Substantia nigra (tissue), 51 donors: ENCODE measurements at places on chromosomes 16 and 17.

DNA sequence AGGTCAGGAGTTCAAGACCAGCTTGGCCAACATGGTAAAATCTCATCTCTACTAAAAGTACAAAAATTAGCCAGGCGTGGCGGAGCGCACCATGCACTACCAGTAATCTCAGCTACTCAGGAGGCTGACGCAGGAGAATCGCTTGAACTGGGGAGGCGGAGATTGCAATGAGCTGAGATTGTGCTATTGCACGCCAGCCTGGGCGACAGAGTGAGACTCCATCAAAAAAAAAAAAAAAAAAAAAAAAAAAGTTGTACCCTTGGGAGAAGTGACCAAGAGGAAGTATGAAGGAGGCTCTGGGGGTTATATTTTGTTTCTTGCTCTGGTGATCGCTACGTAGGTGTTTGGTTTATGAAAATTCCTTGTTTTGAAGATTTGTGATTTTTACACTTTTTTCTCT is 66.3 kb downstream of the LITAF start:
- DNase-seq, result no peak

DNA sequence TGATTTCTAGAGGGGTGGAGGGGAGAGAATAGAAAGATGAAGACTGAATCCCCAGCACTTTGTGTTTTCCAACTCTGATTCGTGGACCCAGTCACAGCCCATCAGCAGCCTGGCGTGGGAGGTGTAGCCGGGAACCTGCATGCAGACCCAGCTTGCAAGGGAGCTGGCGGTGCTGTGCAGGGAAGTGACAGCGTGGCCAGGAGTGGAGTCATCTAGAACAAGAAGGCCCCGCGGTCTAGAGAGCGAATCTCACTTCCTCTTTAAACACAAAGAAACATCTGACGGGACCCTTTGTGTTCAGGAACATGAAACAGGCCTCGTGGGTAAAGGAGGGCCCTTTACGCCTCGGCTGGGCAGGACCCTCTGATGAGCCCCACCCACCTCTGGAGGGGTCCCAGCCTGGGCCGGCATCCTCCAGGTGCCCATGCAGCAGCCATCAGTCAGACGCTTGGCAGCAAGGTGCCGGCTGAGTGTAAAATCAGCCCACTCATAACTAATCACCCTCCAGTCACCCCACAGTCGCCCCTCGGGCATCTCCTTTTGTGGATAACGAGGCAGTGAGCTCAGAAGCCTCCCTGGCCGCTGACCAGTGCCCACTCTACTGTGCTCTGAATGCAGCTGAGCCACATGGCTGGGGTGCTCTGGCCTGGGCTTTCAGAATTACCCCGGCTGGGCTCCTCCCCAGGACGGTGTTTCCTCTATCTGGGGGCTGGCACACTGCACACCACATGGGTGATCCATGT is 4.4 kb downstream of the SNAI3 start:
- DNase-seq, result peak; percentile 23

DNA sequence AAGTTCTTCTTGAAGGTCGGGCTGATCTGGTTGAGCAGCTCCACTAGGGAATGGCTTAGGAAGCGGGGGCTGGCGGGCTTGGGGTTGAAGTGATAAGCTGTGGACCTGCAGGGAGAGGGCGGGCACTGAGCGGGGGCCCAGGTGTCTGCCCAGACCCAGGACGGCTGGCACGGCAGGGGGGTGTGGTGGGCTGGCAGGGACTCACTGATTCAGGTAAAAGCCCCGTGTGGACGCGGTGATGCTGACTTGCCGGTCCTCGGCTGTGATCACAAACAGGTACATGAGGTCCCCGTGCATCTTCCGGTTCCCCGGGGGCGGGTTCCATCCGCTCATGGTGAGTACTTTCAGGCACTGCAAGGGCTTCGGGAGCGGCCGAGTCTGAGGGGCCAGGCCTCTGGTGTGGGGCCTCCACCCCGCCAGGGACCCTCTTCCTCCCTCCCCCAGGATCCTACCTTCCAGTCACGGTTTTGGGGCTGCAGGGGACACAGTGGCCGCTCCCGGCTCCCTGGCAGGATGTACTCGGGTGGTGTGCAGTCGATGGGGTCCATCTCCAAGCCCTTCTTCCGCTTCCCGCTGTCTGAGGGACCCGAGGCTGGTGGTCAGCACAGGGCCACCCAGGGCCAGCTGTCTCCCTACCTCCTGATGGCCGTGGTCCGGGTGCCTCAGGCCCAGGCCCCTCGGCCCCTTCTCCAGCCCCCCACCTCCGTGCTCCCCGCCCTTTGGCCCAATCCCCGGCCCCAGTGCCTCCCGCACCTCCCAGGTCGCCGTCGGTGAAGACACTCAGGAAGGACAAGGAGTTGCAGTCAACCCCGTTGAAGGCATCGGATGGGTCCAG is 10.2 kb downstream of the CLUH start:
- DNase-seq, result no peak

GRCh38 chr16:50025537-50025931 is 509 bp downstream of the CNEP1R1 start:
- peak; percentile 21 for DNase-seq

GRCh38 chr17:56982312-56982711 is 4.4 kb downstream of the SCPEP1 start:
- no peak for DNase-seq

DNA sequence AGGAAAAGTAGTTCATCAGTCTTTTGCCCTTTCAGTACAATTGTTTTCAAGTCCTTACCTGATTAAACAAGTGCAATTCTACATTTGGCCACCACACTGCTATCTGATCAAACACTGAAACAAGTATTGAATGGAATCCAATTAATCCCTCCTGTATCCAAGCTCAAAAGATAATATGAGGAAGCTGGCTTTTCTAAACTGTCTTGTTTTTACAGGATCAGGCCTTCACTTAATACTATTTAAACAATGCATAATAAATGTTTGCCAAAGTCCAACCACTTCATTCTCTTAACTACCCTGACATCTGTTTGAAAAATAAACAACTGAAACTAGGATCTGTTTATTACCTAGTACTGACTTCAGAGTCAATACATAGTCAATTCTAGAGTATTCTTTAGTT is 131.6 kb downstream of the MRTFB start:
- no peak for DNase-seq

- DNase-seq, result no peak
Observed at GRCh38 chr17:3896968-3897235, 4.0 kb upstream of the CAMKK1 start.

DNA sequence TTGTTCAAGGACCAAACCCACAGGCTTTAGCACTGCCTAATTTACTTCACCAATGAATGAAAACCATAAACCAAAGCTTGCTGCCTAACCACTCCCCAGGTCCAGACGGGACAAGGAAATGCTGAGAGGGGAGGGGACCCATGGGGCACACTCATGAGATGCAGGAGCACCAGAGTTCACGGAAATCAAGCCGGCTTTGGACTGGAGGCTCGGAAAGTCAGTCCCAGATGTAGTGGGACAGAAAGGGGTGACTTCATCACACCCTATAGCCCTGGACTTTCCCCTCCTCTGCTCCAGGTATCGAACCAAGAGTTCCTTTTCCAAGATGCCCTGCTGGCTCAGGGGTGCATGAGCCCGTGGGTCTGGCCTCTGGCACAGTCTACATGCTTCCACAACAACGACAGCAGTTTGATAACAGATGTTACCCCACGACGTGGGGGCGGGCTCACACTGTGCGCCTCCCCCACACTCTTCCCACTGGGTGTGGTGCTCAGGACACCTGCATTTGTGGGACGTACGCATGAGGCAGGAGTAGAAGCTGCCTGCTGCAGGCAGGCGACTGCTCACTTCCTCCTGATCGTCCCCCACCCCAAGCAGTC is 63.2 kb downstream of the AMFR start:
- DNase-seq, result no peak

GRCh38 chr16:19804538-19805323 is 79.9 kb downstream of the GPRC5B start:
- DNase-seq, result no peak

GRCh38 chr16:5841974-5842373 is 744.4 kb upstream of the EEF2KMT start:
- DNase-seq, result no peak

- no peak for DNase-seq
Observed at GRCh38 chr16:86497551-86498021, 12.7 kb upstream of the FOXF1 start.

DNA sequence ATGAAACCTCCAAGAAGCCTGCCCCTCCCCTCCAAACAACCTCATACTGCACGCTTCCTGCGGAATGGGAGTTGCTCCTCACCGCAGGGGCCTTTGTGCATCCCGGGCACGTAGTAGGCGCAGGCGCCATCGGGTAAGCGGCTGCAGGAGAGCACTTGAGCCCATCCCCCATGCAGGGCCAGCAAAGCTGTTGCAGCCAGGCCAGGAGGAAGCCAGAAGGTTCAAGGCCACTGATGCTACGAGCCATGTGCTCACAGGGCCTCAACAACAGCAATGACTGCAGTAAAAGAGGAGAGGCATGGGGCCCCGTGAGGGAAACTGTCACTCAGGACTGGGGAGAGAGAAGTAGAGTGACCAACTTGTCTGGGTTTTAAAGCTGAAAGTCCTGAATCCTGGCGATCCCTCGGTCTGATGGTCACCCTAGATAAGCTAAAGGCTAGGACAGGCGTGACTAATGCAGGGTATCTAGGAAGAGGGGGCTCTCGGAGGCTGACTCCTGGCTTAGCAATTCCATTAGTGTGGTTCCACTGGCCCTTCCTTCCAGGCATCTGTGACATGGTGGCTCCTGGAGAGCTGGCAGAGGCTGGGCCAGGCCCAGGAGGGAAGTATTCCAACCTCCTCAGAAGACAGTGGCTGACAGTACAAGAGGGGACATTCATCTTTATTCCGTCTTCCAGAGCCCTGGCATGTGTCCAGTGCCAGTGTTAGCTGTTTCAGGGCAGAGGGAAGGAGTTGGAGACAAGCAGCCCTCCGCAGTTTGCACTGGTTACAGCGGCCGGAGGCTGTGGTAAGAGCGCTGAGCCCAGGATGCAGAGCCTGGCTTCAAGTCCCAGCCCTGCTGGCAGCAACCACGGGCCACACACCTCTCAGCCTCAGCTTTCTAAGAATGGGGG is 20.8 kb downstream of the GOSR2 start:
- peak; percentile 21 for DNase-seq

DNA sequence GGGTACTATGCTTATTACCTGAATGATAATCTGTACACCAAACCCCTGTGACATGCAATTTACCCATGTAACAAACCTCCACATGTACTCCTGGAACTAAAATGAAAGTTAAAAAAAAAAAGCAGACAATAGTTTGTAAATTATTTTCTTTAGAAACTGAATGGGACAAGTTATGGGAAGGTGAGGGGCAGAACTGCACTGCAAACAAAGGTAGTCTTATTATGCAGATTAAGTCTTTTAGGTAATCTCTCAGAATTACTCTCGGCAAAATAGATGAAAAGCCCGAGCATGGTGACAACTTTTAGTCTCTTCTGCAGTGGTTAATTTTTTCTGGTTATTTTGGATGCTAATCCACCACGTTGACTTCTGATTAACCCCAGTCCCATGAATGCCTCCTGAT is 25.5 kb downstream of the LDAF1 start:
- no peak for DNase-seq

DNA sequence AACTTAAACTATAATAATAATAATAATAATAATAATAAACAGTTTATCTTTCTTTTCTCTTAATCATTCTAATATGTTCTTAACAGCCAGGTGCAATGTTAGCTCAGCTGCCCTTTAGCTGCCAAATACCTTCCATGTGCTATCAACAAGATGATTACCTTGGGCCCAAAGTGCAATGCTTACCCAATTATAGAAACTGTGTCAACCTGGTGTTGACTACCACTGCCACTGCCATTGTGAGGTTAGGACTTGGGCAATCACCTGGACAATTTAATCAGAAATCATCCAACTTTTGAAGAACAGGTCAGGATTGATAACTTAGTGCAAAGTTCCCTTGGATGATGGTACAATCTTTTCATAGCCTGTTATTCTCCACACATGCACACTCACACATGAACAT is 371.8 kb upstream of the SALL1 start:
- no peak for DNase-seq

- DNase-seq, result no peak
Observed at GRCh38 chr17:45409659-45410076, 23.0 kb downstream of the ARHGAP27 start.

DNA sequence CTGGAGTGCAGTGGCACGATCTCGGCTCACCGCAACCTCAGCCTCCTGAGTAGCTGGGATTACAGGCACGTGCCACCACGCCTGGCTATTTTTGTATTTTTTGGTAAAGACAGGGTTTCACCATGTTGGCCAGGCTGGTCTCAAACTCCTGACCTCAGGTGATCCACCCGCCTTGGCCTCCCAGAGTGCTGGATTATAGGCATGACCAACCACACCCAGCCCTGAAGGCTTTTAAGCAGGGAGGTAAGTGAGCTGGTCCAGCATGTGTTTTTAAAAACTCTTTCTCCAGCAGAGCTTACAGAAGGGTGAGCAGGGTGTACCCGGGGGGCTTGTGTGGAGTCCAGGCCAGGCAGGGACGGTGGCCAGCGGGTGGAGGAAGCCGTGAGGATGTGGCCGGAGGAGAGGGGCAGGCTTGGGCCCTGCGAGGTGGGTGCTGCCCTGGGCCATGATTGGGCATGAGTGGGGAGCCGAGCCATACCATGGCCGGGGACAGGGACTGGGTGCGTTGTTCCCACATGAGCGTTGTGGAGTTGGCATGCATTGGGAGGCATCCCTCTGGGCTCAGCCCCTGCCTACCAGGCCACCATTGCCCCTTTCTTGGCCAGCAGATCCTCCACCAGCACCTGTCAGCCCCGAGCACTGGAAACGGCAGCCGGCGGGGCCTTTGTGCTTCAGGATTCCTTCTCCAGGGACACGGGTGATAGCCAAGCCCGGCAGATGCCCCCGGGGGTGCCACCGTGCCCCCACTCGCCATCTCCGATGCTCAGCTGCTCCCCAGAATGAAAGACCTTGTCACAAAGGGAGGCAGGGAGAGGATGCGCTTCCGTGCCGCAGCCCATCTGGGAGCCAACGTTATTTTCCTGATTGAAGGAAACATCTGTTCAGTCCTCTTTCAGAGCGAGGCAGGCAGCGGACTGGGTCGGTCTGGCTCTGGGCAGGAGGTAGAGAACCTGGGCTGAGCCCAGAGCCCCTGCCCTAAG is 64.5 kb downstream of the RAI1 start:
- DNase-seq, result no peak

DNA sequence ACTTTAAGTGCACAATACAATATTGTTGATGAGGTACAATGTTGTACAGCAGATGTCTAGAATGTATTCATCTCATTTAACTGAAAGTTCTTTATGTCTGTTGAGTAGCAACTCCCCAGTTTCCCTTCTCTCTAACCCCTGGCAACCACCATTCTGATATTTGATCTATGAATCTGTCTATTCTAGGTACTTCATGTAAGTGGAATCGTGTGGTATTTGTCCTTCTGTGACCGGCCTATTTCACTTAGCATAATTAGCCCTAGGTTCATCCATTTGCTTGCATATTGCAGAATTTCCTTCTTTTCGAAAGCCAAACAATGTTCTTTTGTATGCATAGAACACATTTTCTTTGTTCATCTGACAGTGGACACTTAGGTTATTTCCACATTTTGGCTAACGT is 10.8 kb downstream of the RGS9 start:
- no peak for DNase-seq

- DNase-seq, result no peak
Observed at GRCh38 chr17:2071455-2072281, 16.8 kb downstream of the HIC1 start.
